SW 1271 (cell line): ENCODE measurements at places on chromosomes 6 and 20.

DNA sequence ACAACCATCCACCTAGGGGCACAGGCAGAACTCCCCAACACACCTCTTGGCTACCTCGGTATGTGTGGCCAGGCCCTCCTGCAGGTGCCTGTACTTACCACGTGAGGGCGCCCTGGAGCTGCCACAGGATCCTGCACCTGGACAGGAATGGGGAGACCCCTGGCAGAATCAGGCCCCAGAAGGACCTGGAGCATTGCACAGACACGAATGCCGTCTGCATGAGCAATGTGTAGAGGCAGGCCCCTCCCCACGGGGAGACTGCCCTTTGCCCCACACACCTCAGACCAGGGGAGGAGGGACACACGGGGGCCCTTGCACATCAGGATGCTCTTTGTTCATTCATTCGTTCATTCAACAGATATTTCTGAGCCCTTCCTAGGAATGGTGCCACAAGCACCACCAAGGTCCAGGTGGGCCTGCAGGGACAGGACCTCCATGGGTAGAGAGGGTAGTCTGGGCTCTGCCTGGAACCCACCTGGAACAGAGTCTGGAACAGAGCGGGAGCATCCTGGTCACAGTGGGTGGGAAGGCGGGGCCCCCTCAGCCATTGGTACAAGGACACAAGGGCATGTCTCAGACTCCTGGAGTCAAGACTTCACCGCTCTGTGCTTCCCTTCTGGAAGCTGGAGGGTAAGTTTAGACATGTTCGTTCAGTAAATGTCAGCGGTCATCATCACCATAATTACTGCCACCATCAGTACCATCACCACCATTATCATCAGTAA lies 32.3 kb downstream of the YTHDF1 start:
- DNase-seq: peak; percentile 33

- no peak for DNase-seq
Observed at GRCh38 chr6:39317256-39317655, 3.0 kb upstream of the KCNK17 start.

DNA sequence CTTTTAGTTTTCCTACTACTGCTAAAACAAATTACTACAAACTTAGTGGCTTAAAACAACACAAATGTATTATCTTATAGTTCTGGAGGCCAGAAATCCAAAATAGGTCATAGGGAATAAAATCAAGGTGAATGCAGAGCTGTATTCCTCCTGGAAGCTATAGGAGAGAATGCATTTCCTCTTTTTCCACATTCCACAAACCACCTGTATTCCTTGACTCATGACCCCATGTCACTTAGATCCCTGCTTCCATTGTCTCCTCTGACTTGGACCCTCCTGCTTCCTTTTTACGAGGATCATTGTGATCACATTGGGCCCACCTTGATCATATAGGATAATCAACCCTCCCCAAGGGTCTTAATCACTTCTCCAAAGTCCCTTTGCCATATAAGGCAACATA lies 200.8 kb downstream of the KCNQ5 start:
- no peak for DNase-seq

DNA sequence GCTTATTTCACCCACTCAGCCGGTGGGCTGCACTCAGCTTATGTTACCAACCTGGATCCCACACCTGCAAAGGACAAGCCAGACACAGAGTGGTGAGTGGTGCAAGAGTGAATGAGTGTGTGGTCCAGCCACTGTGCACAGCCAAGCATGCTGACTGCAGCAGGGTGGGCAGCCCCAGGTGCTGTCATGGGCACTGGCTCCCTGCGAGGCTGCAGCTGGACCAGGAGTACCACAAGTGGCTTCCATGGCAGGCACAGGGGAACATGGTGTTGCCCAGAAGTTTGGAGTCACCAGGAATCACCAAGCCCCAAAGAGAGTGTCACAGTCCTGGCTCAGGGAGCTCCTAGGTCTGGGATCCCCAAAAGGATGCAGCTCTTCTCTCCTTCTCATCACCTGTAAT lies 1093.4 kb downstream of the KHDRBS2 start:
- no peak for DNase-seq

- no peak for DNase-seq
Observed at GRCh38 chr6:131998255-131998982, 47.2 kb upstream of the CCN2 start.
